ENCODE measurements at places on chromosomes 5 and 9.

DNA sequence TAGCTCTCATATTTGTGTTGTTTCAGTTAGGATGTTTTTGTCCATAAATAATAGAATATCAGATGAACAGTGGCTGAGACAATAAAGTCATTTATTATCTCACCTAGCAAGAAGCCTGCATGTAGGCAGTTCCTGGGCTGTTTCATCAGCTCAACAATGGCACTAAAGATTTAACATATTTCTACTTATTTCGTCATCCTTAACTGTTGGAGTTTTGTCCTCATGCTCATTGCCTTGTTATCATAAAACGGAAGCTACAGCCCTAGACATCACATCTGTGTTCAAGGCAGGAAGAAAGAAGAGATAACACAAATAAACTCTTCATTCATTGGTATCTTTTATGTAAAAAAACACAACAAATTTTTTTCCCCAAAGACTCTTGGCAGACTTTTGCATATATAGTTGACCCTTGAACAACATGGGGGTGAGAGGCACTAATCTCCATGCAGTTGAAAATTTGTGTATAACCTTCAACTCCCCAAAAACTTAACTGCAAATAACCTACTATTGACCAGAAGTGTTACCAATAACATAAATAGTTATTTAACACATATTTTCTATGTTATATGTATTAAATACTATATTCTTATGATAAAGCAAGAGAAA is 277.2 kb upstream of the ADRA1B start:
- DNase-seq, result no peak

GRCh38 chr5:191949-192690 is 825 bp downstream of the LRRC14B start:
- no peak for DNase-seq

DNA sequence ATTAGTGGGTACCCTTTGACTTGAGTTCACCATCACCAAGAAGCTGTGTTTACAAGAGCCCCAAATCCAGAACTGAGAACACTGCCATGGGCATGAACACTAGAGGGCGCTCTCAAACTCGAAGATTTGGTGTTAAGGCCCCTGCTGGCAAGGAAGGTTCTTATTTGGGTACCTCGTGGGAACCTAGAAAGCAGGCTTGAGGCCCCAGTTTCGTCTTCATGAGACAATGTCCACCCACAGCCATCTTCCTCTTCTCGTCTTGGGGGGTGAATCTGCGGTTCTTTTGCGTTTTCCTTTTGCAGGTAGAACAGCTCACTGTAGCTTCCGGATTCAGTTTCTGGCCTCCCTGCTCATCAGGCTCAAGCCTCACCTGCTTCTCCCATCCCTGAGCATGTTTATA is 184.0 kb downstream of the SEMA5A start:
- DNase-seq, result peak; percentile 8

- no peak for DNase-seq
Observed at GRCh38 chr5:122129306-122129705, at the start of gene ZNF474. Gene ZNF474 (plus strand): TSS chr5:122129546. CDS start chr5:122151991, 22,445 bp downstream.

- DNase-seq, result no peak
Observed at GRCh38 chr5:55035480-55035879, 11.4 kb downstream of the GZMK start.

DNA sequence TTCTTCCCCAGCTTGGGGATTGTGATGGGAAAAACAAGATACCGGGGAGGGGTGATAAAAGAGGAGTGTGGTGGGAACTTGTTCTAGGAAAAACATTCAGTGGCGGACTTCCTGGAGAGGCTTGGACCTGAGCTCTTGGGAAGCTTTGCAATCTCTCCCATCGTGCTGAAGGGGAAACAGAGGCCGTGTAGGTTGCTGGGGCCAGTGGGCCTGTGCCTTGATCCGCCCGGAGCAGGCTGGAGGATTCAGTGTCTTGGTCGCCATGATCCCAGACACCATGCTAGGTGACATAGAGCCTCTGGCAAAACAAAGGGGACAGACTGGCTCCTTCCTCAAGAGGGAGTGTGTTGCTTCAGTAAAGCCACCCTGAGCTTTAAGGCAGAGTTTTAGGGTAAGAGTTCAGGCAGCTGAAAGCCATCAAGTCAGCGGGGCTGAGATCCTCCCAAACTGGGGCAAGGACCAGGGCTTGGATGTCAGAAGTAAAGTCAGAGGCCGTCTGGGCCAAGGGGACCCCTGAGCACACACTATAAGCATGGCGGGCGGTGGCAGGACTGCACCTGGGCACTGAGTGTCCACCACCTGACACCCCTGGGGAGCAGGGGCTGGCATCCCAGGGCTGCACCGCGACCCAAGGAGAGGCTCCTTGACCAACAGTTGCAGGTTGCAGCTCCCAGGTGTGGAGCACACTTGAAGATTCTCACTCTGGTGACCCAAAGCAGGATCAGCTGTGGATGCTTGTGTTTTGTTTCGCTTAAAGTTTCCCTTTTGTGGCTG is 44.7 kb downstream of the TRIP13 start:
- DNase-seq, result no peak

GRCh38 chr5:134392301-134392700 is 19.4 kb downstream of the CDKN2AIPNL start:
- no peak for DNase-seq

- DNase-seq, result no peak
Observed at GRCh38 chr5:33258553-33258952, 182.2 kb upstream of the TARS1 start.

DNA sequence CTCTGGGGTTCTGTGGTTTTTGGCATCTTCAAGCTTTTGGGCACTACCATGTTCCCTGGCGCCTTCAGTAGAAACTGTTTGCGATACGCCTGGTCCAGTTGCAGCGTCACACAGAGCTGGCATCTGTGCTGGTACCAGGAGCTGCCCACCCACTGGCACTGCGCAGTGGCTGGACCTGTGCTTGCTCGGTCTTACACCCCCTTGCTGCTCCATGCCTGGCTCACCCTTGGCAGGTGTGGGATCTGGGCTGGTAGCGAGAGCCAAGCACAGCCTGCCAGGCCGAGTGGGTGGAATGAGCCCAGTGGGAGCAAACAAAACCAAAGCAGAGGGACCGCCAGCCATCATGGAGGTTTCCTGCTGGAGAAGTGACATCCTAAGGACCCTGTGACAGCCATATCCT is 170.2 kb upstream of the IRX2 start:
- DNase-seq, result no peak

- no peak for DNase-seq
Observed at GRCh38 chr9:118271936-118272335, 567.7 kb downstream of the TLR4 start.

DNA sequence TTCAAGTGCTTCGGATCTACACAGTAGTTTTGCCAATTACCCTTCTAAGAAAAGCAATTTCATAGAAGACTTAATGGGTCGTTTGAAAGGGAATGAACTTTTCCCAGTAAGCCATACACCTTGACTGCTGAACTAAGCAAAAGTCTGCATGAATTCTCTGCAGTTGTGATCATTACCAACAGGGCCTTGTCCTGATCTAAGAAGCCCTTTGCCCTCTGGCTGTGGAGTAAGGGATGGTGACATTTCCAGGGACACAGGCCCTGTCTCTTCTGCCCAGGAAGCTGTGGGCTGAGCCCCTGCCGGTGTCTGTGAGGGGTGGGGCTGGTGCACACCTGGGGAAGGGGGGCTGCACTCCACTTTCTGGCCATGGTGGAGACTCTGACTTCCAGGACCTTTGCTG is 30.5 kb downstream of the ZDHHC11 start:
- DNase-seq, result no peak

DNA sequence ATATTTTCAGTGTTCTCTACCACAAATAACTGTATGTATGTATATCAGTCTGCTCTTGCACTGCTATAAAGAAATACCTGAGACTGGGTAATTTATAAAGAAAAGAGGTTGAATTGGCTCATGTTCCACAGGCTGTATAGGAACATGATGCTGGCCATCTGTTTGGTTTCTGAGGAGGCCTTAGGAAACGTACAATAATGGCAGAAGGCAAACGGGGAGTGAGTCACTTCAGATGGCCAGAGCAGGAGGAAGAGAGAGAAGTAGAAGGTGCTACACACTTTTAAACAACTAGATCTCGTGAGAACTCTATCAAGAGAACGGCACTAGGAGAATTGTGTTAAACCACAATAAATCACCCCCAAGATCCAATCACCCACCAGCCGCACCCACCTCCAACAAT is 121.7 kb downstream of the ADAMTS6 start:
- no peak for DNase-seq

GRCh38 chr5:76571559-76571958 is 51.6 kb downstream of the F2RL2 start:
- no peak for DNase-seq

- DNase-seq, result no peak
Observed at GRCh38 chr9:93122721-93123221, 11.3 kb downstream of the NINJ1 start.

DNA sequence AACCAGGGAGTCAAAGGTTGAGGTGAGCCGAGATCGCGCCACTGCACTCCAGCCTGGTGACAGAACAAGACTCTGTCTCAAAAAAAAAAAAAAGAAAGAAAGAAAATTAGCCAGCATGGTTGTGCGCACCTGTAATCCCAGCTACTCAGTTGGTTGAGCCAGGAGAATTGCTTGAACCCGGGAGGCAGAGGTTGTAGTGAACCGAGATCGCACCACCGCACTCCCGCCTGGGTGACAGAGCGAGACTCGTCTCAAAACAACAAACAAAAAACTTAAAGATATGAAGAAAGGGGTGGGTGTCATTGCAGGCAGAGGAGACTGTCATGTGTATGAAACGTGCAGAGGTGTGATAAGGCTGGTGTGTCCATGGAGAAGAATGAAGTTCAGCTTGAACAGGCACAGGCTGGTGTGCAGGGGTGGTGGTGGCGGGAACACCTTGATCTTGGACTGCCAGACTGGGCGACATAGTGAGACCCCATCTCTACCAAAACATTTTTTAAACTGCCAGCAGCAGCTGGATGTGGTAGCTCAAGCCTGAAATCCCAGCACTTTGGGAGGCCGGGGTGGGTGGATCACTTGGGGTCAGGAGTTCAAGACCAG is 69.6 kb downstream of the UGCG start:
- DNase-seq, result no peak

DNA sequence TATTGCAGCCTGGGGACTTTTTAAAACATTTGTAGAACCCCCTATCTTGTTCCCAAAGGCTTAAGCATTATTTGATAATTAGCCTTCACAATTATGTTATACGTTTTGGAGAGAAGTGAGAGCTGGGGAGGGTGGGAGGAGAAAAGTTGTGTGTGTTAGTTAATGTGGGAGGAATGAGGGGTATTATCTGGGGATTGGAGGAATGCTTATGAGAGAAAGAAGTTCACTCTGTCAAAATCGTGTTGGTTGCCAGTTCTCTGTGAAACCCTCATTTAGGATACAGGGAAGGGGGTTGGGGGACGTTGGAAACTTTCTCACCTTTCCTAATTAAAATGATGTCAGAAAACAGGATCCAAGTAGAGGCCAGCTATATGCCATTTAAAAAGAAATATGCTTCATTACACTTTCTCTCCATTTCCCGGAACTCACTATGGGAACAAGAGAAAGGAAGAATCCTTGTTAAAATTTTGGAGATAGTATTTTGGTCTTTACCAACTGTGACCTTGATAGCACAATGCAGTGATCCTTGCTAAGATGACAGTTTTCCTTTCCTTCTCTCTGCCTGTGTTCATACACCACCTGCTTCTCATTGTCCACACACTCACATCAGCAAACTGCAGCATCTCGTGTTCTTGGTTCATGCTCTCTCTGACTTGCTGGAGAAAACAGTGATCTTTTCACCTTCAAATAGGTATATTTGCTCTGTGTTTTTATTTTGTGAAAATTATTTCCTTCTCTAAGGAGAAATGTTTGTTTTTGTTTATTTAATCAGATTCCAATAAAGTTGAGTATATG is 336.7 kb upstream of the CLINT1 start:
- DNase-seq, result no peak

DNA sequence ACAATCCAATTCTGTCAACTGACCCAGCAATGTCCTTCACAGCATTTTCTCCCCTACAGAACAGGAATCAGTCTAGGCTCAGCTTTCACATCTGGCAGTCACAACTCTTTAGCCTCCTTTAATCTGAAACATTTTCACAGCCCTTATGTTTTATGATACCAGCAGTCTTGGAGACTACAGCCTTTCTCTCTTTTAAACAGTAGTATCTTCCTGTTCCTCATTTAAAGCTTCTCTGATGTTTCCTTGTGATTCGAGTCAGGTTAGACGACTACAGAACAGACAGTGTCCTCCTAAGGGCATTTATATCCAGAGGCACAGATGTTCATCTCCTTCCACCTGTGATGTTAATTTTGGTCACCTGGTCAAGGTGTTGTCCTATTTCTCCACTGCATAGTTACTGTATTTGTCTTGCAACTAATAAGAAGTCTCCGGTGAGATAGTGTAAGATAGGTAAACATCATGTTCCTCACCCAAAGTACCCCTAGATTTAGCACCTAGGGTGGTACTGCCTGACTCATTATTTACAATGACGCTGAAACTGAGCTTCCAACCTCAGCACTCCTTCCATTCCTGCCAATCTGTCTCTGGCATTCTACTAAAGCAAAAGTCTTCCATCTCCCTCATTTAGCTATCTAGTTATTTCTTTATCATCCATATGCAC is 20.7 kb downstream of the TTC39B start:
- DNase-seq, result no peak

GRCh38 chr9:105074491-105074890 is 146.5 kb upstream of the ABCA1 start:
- no peak for DNase-seq
